ENCODE measurements at places on chromosomes 4 and X.

- no peak for DNase-seq
These were observed 403 bp downstream of the PHOX2B start for GRCh38 chr4:41748074-41748570.

GRCh38 chr4:40046311-40046980 is 10.2 kb upstream of the N4BP2 start:
- peak; percentile 67 for DNase-seq

- no peak for DNase-seq
These were observed 38.5 kb upstream of the BMP15 start for GRCh38 chrX:50871922-50872453.

DNA sequence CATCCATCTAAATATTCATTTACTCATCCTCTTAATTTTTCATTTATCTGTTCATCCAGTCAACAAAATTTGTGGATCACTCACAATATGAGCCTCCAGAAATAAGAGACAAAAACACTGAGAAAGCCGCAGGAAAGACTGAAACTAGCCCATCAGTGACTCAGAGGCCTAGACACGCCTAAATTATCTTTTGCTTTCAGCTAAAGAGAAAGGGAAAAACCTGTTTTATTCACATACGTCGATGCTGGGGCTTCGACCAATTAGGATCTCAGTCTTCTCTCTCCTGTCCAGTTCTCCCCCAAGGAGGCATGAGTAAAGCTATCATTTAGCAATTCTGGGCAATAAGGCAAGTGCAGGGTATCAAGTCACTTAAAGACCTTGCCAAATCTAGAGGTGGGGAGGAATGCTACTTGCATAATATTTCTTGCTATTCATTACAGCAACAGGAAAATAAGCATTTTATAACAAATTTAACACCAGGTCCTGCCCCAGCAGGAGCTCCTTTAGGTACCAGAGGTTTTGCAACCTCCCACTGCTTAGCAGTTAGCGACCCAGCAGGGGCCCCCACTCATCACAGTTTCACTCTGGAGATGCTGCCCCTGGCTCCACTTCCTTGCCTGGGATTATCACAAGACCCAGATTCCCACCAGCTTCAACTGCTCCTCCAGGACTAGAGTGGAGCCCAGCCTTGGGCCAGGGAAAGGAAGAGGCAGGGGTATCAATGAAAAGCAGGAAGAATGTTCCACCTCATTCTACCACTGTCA is 30.1 kb upstream of the TMEM154 start:
- DNase-seq, result peak; percentile 19

GRCh38 chrX:102840871-102841705 is 96.0 kb upstream of the RAB40AL start:
- no peak for DNase-seq

DNA sequence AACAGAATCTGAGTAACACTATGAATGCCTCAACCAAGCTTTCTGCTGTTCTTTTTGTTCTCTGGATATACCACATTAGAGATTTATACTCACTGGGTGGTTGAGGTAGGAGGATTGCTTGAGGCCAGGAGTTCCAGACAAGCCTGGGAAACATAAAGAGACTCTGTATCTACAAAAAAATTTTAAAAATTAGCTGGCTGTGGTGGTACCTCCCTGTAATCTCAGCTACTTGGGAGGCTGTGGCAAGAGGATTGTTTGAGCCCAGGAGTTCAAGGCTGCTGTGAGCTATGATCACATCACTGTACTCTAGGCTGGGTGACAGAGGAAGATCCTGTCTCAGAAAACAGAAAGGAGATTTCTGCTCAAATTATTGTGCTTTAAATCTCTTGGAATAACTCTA is 161.6 kb upstream of the RAPGEF2 start:
- no peak for DNase-seq

GRCh38 chr4:137394018-137394417 is 138.3 kb downstream of the PCDH18 start:
- DNase-seq, result no peak
